T-helper 2 cell treated with Interferon-gamma antibody and Interleukin-4, amounts not matched to agents 5 μg/mL and 100 μg/mL, for 36 hours (primary cell): ENCODE measurements at places on chromosomes 2 and 18.

DNA sequence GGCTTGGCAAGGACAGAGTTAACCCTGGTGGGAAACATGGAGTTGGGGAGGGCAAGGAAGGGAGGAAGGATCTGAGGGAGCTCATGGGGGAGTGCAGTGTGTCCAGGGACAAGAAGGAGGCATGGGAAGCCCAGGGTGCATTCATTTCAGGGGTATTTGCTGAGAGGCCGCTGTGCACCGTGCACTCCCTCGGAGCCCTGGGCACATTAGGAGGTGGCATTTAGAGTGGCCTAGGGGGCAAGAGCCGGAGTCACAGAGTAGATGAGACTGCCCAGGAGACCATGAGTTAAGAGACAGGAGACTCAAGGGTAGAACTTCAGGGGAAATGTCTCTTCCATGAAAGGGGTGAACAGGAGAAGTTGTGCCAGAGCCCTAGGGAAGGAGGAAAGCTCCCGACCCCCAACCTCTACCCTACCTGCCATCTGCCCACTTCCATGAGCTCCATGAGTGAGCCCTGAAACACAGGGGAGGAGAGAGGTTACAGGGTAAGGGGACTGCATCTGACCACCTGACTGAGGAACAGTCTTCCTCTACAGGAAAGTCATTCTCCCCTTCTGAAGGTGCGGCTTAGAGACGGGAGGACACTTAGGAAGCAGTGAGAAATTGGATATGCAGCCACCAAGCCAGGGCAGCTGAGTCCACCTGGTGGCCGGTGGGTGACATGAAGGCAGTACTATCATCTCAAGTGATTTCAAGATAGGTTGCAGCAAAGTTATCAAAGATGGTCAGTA lies 58.5 kb upstream of the COPS8 start:
- DNase-seq: peak; percentile 13

GRCh38 chr2:143252138-143252907 lies 123.1 kb downstream of the ARHGAP15 start:
- no peak for DNase-seq

- no peak for DNase-seq
Measured at GRCh38 chr2:220276741-220277444, 649.5 kb downstream of the SLC4A3 start.

- DNase-seq: no peak
Measured at GRCh38 chr2:181308766-181309515, 148.2 kb upstream of the ITGA4 start.

DNA sequence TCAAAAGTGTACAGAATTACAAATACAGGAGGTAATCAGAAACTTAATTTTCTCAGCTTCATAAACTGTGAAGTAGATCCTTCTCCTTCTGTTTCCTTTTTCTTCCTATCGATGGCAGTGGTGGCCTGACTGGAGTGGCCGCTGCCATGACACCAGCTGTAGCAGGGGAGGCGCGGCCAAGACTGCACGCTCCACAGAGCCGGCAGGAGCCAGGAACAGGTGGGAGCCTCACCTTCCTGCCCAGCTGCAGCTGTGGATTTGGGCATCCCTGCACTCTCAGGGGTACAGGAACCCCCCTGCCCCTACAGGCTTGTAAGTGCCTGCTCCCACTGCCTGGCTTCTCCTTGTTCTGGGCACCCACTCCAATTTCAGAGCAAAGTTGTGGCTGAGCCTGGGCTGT lies 76.1 kb downstream of the EPB41L3 start:
- DNase-seq: no peak

- no peak for DNase-seq
Measured at GRCh38 chr2:71223767-71224333, 3.1 kb downstream of the PAIP2B start.

DNA sequence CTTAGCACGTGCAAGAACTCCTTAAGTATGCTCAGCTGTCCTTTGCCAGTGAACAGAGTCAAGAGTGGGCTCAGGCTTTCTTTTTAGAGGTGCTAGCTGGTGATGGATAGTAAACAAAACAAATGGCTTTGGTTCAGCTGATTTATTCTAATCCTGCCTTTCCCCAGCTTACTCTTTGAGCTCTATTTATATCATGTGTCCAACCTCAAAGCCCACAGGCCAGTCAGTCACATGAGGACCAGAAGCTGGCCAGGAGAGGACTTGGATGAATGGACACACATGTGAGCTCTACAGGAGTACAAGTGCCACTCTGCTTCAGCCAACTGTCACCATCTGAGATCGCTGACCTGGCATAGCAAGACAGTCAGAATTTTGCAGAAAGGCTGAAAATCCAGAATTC lies 59.4 kb downstream of the STK39 start:
- DNase-seq: no peak

GRCh38 chr2:144513388-144514101 lies 6.4 kb downstream of the ZEB2 start:
- DNase-seq: no peak

- DNase-seq: no peak
Measured at GRCh38 chr2:212957624-212958023, 193.8 kb downstream of the IKZF2 start.

- DNase-seq: no peak
Measured at GRCh38 chr2:45781464-45781811, 130.0 kb downstream of the PRKCE start.

- DNase-seq: no peak
Measured at GRCh38 chr2:54042341-54042740, 71.5 kb upstream of the PSME4 start.

DNA sequence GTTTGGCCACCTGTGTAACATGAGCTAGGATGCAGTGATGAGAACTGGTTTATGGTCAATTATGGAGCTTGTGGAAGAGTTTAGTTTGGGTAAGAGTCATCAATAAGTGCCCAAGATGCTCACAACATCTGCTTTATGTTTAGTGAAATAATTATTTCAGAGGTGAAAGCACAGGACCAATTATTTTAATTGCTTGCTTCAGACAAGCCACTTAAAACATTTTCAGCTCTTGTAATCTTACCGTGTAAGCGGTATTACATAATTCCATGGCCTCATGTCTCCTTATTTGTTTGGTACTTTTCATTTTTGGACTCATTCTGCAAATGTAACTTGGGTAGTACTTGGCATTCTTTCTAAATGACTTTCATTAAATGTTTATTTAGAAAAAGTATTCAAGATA lies 5.4 kb downstream of the B3GNT2 start:
- DNase-seq: no peak

DNA sequence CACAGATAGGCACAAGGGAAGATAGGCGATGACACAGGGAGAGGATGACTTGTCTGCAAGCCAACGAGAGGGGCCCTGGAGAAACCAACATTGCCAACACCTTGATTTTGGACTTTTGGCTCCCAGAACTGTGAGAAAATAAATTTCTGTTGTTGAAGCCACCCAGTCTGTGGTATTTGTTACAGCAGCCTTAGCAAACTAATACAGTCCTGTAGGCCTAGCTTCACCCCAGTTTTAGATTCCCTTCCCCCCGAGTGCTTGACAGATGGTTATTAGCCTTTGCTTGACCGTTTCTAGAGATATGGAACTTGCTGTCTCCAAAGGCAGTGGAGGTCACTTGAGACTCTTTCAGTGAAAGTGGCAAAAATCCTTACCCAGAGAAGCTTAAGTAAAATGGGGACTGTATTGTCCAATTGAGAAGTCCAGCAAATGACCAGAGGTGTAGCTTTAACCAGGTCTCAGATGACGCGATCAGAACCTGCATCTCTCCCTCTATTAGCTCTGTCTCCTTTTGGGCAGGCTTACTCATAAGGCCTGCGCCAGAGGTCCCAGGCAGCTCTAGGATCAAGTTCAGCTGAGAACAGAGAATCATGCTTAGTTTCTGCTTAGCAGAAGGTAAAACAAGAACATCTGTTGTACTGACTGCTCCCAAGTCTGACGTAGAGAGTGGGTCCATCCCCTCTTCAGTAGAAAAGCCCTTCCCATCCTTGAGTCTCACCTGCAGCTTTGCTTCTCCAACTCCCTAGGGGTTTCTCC lies 50.4 kb downstream of the MFSD6 start:
- DNase-seq: no peak

DNA sequence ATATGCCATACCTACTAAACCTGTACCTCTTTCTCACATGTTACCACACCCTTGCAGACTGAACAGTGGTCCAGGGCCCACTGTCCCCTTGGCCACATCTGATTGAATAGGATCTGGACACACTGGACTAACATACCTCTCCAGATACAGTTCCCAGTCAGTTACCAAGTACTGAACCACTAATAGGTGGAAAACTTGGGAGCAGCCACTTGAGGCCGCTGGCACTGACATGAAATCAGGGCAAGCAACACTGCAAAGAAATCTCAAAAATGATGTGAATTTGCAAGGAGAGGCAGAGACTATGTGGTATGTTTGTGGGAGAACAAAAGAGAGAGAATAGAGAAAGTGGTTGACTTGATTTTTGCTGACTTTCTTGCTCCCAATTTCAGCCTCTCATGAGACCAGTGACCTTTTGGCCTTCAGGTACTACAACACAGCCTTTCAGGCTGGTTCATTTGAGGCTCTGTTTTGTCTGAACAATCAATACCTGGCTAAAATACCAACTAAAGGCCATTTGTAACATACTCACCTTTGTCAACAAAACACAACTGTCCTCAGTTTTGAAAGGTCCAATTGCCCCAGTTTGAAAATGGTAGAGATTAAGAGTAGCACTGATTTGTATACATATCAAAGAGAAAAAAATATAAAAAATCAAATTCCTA lies 7.8 kb downstream of the GRB14 start:
- no peak for DNase-seq

DNA sequence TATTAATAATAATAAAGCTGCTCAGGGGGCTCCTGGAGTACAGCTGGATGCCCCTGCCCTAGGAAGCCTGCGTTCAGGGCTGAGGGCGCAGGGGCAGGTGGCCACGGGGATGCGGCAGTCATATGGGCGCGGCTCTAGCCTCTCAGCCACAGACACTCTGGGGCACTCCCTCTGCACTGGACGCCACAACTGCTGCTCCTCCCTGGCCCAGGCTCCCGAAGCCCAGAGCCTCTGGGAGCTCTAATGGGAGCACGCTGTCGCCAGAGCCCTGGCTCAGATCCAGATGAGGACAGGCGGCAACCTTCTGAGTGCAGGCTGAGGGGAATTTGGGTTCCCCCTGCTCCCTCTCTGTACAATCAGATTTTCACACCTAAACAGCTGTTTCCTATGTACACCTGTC lies 93.6 kb downstream of the MTCL1 start:
- no peak for DNase-seq

GRCh38 chr2:23330214-23330613 lies 54.8 kb upstream of the KLHL29 start:
- no peak for DNase-seq

GRCh38 chr2:106982350-106982749 lies 96.4 kb upstream of the ST6GAL2 start:
- no peak for DNase-seq

- DNase-seq: no peak
Measured at GRCh38 chr2:71282493-71282892, 49.1 kb upstream of the ZNF638 start.

GRCh38 chr2:134140251-134140661 lies 113.6 kb upstream of the MGAT5 start:
- no peak for DNase-seq

GRCh38 chr2:26587994-26588393 lies 53.2 kb downstream of the CIB4 start:
- no peak for DNase-seq

GRCh38 chr2:74037379-74037860 lies 52.7 kb downstream of the TET3 start:
- DNase-seq: no peak

GRCh38 chr2:23587341-23587880 lies 202.4 kb downstream of the KLHL29 start:
- no peak for DNase-seq

- DNase-seq: no peak
Measured at GRCh38 chr18:79367989-79368388, 27.7 kb upstream of the NFATC1 start.

DNA sequence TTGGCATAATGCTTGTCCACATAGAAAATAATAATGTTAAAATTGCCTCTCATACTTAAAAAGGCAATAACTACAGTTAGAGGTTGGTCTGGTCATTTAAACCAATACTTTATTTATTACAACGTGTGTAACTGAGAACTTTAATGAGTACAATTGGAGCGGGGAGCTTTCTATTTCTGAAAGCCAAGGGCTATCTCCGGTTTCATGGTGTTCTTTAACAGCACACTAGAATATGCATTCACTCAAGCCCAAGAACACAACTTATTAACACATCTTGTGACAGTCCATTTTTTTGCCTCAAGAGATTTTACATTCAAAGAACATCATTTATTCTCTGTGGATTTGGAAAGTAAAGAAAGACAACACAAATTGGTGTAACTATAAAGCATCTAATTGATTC lies 131.8 kb downstream of the KCNH7 start:
- no peak for DNase-seq

GRCh38 chr18:38651736-38652135 lies 1086.1 kb upstream of the CELF4 start:
- no peak for DNase-seq

DNA sequence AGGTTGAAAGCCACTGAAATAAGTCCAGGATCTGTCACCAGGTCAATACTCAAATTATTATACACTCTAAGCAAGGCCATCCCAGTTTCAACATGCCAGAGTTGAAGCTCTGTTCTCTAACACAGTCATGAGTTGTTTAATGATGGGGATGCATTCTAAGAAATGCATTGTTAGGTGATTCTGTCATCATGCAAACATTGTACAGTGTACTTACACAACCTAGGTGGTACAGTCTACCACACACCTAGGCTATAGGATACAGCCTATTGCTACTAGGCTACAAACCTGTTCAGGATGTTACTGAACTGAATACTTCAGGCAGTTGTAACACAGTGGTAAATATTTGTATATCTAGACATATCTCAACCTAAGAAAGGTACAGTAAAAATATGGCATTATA lies 162.2 kb downstream of the BAZ2B start:
- DNase-seq: no peak

DNA sequence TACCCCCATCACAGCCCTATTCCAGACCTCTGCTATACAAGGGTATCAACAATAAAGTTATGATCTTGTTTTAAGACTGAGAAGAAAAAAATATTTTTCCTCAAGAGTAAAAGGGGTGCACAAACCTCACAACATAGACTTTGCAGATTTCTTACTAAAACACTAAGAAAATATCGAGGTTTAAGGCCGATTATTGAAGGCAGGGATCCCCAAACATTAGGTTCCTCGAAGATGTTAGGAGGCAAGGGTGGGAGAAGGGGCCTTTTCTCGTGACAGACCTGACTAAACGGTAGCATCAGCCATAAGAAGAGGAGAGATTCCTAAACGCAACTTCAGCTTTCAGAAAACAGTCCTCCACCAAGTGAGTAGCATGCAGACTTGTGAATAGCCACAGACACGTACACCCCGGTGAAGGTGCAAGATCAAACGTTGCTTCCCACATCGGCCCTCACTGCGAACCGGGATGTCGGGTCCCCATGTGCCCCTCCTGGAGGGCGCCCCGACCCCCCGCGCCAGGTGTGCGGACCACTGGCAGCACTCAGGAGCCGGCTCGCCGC lies 678 bp downstream of the PIAS2 start:
- DNase-seq: no peak

DNA sequence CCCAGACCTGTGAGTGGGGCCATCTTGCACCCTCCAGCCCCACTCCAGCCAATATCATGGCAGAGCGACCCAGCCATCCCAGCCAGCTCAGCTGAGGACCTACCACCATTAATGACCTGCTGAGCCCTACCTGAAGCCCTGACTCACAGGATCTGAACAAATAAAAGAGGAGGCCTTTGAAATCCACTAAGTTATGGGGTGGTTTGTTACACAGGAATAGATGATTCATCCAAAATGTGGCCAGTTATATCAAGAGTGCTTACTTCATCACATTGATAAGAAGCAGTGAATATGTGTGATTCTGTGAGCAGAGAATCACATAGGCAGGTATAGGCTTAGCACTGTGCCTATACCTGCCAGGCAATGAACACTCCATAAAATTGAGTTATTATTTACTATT lies 34.7 kb upstream of the FAM124B start:
- DNase-seq: no peak
